Hematopoietic multipotent progenitor cell treated with erythropoietin and hydrocortisone succinate and interleukin-3 and kit ligand, for 6 days (in vitro differentiated cells): ENCODE measurements at places on chromosomes 2 and 18.

GRCh38 chr2:99504844-99505584 lies 15.2 kb upstream of the REV1 start:
- no peak for DNase-seq

GRCh38 chr2:8016688-8017087 lies 665.2 kb upstream of the ID2 start:
- no peak for DNase-seq

GRCh38 chr2:190634381-190634780 lies 14.5 kb upstream of the NAB1 start:
- DNase-seq = no peak

- DNase-seq = peak; percentile 53
Observed at GRCh38 chr18:77054288-77054605, 78.3 kb downstream of the MBP start.

GRCh38 chr2:150391779-150392178 lies 95.7 kb downstream of the RND3 start:
- no peak for DNase-seq

GRCh38 chr2:24380820-24381219 lies 20.5 kb upstream of the ITSN2 start:
- no peak for DNase-seq

GRCh38 chr18:34729264-34729663 lies 19.2 kb downstream of the DTNA start:
- peak; percentile 63 for DNase-seq

DNA sequence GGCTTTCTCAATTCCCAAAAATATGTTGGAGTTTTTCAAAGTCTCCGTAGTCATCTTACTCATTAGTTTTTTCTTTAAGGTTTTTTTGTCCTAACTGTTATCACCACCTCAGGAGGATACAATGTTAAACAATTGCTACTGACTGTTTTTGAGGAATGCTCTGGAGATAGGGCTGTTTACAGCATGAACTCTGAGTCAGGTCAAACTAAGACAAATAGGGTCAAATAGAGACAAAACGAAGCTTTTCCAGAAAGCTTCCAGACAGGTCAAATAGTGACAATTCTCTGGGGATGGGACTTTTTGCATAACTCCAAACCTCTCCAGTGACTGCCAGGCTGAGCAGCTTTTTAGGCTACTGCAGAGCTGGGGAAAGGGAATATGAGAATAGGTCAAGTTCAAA lies 15.2 kb upstream of the DIPK1C start:
- no peak for DNase-seq

DNA sequence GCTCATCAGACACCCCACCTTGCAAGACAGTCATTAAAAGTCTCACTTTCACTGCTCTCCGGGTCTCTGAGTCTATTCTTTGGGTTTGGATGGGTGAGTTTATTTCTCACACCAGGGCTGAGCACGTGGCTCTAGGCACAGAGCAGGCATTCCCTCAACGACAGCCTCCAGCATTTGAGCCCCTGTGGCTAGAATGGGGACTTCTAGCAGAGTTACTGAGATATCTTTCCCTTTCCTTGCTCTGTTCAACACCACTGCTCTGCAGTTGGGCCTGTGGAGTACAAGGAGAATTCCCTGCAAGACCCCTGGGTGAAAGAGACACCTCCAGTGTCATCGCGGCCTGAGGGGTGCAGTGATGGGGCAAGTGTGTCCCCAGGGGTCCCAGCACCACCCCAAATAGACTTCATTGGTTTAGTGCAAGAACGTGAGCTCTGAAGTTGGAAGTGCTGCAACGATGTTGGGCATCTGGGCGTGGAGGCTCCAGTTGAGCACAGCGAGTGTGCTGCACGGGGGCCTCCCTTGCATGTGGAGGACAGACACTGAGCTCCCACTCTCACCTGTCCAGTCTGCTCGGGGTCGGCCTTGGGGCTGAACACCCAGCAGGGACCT lies 184.1 kb upstream of the HS6ST1 start:
- DNase-seq = no peak

- no peak for DNase-seq
Observed at GRCh38 chr2:37692711-37693110, 21.3 kb upstream of the CDC42EP3 start.

- peak; percentile 55 for DNase-seq
Observed at GRCh38 chr2:32008805-32009515, 1.8 kb downstream of the MEMO1 start.

DNA sequence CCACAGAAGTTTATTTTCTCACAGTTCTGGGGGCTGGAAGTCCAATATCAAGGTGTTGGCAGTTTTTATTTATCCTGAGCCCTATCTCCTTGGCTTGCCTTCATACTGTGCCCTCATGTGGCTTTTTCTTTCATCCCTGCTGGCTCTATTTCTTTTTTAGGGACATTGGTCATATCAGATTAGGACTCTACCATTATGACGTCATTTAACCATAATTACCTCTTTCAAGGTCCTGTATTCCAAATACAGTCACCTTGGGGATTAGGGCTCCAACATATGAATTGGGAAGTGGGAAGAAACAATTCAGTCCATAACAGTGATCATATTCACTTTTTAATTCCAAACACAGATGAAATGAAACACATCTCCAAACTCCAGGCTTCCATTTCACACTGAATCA lies 286.0 kb downstream of the SUCLG1 start:
- DNase-seq = no peak

- no peak for DNase-seq
Observed at GRCh38 chr2:157839162-157839801, 36.8 kb downstream of the ACVR1 start.

GRCh38 chr2:204706939-204707338 lies 161.7 kb downstream of the PARD3B start:
- DNase-seq = no peak

DNA sequence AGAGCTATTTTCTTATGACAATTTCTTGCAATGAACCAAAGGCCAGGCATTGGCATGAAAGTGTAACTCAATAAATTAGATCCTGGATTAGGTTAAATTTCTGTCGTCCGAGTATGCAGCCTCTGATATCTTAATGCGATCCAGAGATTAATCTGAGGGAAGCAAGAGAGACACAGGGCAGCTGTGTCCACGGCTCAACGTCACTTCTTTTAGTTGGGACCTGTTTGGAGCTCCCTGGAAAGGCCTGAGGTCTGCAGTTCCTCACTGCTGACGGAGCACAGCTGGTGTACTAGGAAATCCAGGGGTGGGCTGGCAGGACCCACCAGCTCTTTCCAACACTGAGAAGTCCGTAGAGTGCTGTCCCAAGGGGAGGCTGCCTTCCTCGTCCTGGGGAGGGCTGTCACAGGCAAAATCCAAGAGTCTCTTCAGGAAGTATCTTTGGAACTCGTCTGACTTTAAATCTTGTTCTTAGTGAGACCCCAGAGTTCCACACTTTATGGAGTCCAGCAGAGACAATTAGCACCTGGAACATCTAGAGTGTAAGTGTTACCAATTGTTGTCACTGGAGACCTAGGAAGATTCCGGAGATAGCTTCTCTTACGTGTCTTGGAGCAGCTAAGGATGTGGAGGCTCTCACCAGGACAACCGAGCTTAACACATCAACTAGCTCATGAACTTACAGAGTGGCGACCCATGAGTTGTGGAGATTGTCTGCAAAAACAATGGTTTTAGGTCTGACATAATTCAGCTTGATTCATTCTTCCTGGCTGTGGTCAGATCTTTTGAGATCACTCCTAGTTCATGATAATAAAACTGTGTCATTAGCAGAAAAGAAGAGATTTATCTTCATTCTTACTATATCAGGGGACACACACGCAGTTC lies 173.7 kb downstream of the ACKR3 start:
- DNase-seq = no peak

DNA sequence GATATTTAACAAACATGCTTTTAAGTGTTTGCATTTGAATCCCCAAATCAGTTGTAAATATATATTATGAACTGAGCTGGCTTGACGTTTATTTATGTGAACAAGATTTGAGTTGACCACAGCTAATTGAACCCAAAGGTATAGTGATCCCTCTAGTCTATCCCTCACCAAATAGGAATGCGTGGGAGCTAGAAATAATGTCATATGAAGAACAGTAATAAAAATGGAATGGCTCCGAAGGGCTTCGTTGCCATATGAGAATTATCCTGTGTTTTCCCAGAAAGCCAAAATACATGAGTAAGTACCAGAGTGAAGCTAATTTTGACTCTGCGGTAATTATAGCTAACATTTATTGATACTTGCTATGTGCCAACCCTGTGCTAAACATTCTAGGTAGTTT lies 142.7 kb downstream of the ADCYAP1 start:
- DNase-seq = no peak

GRCh38 chr2:216960671-216961268 lies 100.9 kb upstream of the TNP1 start:
- no peak for DNase-seq

DNA sequence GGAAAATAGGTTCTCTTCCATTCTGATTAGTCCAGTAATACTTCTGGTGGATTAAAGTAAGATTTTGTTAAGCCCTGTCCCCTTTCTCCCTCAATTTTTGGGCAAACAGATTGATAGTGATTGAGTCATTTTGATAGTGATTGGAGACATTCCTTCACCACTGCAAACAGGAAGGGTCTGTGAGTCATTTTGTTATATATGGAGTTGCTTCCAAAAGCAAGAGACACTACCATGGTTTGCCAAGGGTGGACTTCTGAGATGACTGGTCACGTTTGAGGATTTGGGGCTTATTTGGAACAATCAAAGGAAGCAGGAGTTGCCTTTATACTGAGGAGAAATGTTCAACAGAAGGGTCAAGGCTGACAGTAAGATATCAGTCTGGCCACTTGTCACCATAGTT lies 249.9 kb downstream of the PARD3B start:
- DNase-seq = no peak

GRCh38 chr2:26630669-26631360 lies 10.4 kb downstream of the CIB4 start:
- no peak for DNase-seq

GRCh38 chr2:68726608-68727367 lies 7.8 kb upstream of the ARHGAP25 start:
- peak; percentile 71 for DNase-seq

DNA sequence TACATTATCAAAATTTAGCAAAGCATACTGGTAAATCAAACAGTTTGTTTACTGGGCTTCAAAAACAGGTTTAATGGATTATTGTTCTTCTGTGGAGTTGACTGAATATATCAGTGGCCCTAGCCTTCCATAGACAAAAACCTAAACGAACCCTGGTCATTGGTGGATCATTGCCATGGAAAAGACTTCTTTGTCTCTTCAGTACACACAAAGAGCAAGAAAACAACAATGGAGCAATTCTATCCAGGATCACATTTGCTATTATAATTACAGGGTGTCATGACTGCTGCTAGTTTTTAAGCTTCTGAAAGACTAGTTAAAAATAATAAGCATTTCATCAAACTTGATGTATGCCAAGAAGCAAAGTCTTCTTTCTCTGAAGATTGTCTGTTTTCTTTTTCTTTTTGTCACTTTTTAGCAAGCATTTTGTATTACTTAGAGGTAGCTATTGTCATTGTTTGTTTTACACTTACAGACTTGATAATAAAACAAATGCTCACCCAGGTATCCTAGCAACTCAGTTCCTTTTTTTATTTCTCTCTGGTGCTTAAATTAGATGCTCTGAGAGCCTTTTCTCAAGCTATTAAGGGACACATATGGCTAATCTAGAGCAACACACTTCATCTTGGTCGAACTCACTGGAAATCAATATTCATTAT lies 1228.7 kb upstream of the DDX18 start:
- no peak for DNase-seq

DNA sequence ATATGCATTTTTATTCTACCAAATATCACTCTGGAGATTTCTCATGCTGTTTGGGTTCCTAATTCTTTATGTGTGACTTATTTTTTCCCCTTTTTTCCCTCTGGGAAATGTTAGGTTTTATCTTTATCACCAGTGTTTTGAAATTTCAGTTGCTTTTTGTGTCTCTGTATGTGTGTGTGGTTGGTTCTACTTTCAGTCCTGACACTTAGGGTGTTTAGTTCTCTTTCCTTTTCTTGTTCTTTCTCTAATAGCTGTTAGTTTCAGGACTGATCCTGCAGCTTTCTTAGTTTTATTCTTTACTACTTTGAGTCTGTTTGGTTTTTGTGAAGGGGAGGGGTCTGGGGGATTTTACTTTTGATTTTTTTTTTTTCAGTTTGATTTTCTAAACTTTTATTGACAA lies 23.1 kb downstream of the PPM1B start:
- DNase-seq = no peak

- DNase-seq = no peak
Observed at GRCh38 chr2:30201990-30202389, 29.3 kb upstream of the LBH start.

- no peak for DNase-seq
Observed at GRCh38 chr2:105510761-105511528, 112.1 kb upstream of the FHL2 start.

GRCh38 chr2:238420878-238421694 lies 5.6 kb upstream of the ASB1 start:
- peak; percentile 90 for DNase-seq

- DNase-seq = no peak
Observed at GRCh38 chr2:203590496-203590895, 55.4 kb upstream of the RAPH1 start.

GRCh38 chr18:12007063-12007462 lies 25.8 kb downstream of the IMPA2 start:
- DNase-seq = no peak

GRCh38 chr2:158676696-158677095 lies 118.4 kb upstream of the DAPL1 start:
- DNase-seq = no peak

- no peak for DNase-seq
Observed at GRCh38 chr2:235841863-235842262, 326.3 kb downstream of the GBX2 start.

GRCh38 chr18:10797896-10798295 lies 272.1 kb downstream of the NAPG start:
- DNase-seq = no peak

GRCh38 chr2:189959450-189959849 lies 103.1 kb downstream of the MSTN start:
- no peak for DNase-seq

GRCh38 chr2:110770959-110771431 lies 38.6 kb downstream of the ACOXL start:
- DNase-seq = no peak

DNA sequence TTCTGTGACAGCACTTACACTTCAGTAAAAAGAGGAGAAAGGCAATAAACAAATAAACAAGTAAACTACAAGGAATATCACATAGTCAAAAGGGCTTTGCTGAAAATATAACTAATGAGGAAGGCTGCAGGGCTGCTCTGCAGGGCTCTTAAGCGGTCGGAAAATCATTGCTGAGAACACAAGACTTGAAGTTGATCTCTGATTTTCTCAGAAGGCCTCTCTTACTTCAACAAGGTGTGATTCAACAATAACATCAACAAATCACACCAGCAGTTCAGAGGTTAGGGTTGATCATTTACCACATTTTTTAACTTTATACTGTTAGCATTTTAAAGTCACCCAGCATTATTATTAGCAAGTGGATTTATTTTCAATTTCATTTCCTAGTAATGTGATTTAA lies 215.6 kb downstream of the ARHGAP15 start:
- DNase-seq = no peak

DNA sequence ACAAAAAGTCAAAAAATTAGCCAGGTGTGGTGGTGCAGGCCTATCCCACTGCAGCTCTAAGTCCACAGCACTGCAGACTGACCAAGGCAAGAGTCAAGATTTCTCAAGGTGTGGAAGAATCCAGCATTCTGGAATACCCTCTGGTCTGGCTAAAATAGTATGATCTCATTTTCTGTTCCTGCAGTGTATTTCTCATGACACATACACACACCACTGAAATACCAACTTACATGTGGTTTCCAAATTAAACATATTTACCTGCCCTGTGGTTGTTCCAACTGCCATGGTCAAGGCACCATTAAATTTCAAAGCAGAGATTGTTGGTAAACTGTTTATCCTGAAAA lies 30.9 kb downstream of the NOL10 start:
- DNase-seq = no peak
